ENCODE measurements at places on chromosomes 6 and 20.

DNA sequence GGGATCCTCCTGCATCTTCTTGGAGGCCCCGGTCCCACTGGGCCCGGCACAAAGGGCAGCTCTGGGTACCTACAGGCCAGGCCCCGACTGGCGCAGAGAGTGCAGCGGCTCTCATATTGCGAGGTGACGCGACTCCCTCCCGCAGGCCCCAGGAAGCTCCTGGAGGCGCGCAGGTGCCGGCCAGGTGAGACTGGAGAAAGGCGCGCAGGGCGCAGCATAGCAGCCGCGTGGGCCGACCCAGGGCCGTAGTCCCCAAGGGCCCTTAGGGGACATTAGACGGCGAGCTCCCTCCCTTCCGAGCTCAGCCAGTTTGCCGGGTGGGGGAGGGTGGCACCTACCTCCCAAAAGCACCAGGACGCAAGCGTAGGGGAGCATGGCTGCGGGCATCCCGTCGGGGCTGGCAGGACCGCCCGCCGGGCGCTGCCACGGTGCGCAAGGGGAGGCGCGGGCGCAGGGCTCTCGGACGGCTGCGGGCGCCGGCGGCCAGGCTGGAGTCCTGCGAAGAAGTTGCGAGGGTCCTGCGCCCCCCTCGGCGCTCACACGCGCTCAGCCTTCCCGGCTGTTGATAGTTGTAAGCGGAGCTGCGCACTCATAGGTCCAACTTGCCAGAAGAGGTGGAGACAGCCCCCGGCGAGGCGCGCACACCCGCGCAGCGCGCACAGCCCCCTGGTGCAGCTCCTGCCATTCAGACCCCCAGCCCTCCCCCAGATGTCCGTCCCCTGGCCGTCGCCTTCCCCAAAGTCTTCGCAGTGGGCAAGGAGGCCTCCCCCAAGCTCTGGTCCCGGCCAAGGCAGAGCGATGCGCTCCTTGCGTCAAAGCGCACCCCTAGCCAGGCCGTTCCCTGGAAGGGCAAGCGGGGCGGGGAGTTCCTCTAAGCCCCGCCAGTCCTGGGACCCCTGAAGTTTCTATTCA is 622 bp downstream of the APCDD1L start:
- no peak for DNase-seq

DNA sequence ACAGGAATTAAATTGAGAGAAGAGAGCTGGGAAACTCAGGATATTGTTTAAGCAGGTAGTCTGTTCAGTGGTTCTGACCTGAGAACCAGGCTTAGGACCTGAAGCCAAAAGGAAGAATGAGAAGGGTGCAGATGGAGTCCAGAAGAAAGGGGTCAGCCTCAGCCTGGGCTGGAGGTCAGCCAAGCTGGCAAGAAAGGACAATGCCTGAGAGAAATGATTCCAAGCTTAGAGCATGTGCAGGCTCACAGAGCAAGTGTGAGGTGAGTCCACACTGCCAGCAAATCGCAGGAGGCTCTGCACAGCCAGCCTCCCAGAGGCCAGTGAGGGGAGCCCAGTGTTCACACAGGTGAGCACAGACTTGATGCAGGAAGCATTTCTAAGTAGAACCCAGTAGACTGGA is 47.3 kb downstream of the DAAM2 start:
- no peak for DNase-seq

- no peak for DNase-seq
Observed at GRCh38 chr20:35394271-35394670, 17.5 kb downstream of the UQCC1 start.

DNA sequence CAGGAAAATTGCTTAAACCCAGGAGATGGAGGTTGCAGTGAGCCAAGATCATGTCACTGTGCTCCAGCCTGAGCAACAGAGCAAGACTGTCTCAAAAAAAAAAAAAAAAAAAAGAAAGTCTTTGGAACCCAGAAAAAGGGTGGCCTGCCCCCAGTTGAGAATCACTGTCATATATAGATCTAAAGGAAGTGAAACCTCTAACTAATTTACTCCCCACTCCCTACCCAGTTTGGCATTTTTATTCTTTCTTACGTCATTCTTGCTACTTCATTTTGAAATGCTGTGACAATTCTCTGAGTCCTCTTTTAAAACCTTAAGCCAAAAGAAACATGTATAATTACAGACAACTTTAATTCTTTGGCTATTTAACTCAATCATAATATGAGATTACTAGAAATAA is 254.8 kb downstream of the CDC5L start:
- DNase-seq, result no peak

DNA sequence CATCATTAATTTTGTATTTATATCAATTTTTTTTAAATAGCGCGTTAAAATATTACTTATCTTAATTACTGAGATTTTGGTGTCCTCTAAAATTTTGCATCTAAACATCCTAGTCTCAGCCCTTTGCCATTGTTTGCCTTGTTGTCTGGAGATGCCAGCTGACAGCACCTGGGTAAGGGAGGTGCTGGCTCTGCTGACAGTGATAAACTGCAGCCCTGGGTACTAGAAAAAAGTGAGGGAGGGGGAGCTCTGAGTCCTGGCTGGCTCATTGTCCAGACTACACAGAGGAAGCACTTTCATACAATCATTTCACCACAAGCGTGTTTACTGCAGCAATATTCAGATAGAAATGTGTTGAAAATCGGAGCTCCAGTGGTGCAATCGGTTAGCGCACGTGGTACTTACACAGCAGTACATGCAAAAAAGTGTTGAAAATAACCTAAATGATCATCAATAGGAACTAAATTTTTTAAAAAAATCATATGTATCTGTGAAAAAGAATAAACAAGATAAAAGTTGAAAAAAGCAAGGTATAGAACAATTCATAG is 18.5 kb upstream of the UBR2 start:
- DNase-seq, result no peak

- DNase-seq, result no peak
Observed at GRCh38 chr6:53240761-53241160, 92.1 kb upstream of the GCM1 start.

DNA sequence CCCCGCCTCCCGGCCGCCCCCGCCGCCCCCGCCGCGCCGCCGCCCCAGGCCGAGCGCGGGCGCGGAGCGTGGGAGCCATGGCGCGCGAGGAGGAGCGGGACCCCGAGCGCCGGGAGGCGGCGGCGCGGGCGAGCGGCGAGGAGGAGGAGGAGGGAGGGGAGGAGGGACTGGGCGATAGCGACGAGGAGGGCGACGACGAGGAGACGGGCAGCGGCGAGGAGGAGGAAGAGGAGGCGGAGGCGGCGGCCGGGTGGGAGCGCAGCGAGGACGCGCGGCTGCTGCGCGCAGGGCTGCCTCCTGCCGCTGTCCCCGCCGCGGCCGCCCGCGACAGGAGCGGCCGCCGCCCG is at the start of gene SLC24A3:
Gene SLC24A3, plus strand, starts transcription at position 174 of the 347 bp plus-strand sequence.
- DNase-seq, result no peak

- no peak for DNase-seq
Observed at GRCh38 chr6:5274231-5274630, 12.9 kb downstream of the FARS2 start.

DNA sequence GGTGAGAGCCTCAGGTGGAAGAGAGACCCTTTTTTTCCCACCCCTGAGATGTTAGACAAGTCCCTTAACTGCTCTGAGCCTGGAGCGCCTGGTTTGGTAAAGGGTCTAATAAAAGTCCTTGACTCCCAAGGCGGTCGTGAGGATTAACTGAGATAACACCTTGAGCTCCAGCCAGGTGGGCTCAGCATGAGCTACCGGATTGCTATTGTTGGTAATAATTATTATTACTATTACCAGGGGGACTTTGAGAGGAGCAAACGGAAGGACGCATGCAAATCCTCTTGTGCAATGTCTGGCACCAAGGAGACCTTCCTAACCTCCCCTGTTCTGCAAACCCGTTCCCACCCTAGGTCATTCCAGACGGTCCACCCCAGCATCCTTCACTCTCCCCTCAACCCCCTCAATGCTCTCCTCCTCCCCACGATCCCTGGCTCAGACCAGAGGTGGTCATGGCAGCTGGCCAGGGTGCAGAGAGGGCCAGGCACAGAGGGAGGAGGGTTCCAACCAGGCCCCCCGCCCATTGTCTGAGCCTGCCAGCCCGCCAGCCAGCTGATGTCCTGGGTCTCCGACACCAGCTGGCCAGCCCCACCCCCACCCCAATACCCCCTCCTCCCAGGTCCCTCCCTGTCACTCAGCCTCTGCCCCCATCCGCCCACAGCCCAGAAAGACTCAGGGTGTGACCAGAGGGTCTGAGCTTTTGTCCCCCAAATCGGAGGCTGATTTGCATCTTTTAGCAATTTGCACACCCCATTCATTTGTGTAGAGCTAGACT is 14.3 kb upstream of the CBFA2T2 start:
- DNase-seq, result no peak

GRCh38 chr20:62576815-62577489 is 65.4 kb upstream of the SLCO4A1 start:
- no peak for DNase-seq

GRCh38 chr20:1337441-1337840 is 8.5 kb upstream of the SDCBP2 start:
- DNase-seq, result no peak

DNA sequence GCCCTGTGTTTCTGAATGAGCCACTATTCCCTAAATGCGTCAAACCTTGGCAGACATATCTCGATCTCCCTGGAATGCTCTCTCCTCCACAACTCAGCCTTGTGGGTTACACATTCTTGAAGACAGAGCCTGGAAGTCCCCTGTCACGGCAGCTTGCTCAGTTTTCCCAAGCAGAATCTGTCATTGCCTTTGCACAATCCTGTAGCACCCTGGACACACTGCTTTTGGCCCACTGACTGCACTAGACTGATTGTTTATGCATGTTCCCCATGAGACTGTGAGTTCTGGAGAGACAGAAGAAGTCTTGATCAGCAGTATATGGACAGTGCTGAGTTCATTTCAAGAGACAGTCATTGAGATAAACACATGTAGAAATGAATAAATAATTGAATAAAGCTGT is 406.7 kb downstream of the CD83 start:
- DNase-seq, result no peak

DNA sequence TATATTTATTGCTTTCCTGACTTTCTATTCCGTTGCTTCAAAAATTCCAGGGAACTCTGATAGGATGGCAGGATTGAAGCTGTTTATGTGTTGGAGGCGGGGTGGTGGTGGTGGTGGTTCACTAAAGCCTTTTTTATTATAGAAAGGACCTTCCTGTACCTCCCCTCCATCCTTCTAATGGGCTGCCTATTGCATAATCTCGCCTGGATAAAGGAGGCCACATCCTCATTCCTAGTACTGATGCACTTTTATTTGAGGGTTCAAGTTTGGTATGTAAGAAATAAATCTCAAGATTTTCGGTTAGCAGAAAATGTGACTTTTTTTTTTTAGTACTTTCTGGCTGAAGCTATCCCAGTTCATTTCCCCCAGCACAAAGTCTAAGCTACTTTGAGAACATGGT is 18.7 kb upstream of the CTAGE9 start:
- DNase-seq, result no peak

DNA sequence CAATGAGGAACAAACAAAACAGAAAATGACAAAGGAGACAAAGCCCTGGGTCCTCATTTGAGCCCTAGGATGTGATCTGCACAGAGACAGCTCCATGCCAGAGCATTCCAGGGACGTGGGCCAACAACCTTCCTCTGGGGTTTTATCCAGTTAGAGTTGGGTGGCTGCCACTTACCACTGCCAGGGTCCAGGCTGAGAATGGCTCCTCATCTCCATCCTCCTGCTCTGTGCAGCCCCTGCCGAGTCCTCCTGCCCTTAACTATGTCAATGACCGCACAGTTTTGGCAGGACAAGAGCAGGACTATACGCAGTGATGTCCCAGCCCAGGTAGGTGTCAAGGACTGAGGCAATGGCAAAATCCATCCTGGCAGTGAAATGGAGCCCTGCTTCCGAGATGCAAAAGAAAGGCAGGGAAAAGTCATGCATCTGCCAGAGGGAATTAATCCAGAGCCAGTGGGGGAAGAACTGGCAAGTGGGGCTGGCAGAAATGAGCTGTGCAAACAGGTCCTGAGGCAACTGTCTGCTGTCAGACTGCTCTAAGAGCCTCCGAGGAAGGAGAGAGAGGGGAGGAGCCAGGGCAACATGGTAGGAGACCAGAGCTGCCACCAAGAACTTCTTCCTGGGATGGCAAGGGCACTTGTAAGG is 449.4 kb downstream of the PTPRT start:
- DNase-seq, result no peak

- DNase-seq, result no peak
Observed at GRCh38 chr6:27800731-27801373, 111.3 kb downstream of the OR2B2 start.

DNA sequence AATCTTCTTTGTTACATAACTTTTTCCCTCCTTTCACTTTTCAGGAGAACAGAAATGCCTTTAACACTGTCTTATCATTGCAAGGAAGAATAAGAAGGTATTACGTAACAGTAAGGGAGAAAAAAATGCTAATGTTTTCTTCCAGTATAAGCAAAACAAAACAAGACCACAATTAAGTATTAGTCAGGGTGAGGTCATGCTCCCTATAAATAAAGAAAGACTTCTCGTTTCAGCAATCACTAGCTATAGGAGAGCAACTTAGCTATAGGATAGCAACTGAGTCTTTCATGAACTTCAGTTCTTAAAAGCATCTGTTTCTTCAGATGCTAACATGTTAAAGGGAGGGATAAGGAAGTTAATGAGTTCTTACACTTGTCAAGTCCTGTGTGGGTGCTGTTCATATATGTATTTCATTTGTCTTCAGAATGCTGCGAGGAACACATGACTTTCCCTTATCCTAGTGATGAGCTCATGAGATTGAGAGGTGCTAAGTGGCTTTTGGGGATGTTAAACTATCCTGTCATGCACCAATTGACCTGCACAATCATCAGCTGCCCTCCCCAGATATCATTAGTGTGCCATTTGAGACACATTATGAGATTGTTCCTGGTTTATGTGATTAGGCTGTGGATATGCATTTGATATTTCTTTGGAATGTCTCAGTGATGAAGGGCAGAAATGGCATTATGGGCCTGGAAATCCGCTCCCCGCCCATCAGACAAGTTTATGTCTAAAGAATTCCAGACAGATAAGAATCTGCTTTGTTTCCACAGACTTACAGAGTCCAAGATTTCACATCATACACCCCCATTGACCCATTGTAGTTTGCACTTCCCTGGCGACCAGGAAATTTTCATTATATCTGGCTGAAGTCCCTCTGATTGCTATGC is 37.5 kb downstream of the LAMA4 start:
- no peak for DNase-seq

- no peak for DNase-seq
Observed at GRCh38 chr20:37852666-37853065, 50.3 kb upstream of the VSTM2L start.

- no peak for DNase-seq
Observed at GRCh38 chr6:141541581-141542324, 591.0 kb upstream of the GJE1 start.

DNA sequence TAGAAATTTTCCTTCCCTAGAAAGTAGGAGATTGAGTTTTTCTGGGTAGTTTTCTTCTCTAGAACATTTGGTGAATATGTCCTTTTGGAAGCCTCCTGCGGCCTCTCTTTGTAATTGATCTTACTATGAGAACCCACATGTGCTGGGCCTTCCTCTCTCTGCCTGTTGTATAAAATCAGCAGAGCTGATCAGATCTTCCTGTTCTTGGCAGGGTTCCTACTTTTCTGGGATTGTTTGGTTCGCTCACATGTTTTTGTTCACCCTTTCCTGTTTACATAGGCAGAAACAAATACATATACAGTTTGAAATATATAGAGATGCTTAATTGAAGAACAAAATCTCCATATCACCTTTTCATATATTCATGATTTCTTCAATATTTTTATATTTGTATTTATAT is 57.8 kb downstream of the IL22RA2 start:
- peak; percentile 20 for DNase-seq
